ENCODE measurements at places on chromosomes 5 and 9.
A peak's percentile ranks its signal among the peaks of the same experiment; 100 is the strongest.

DNA sequence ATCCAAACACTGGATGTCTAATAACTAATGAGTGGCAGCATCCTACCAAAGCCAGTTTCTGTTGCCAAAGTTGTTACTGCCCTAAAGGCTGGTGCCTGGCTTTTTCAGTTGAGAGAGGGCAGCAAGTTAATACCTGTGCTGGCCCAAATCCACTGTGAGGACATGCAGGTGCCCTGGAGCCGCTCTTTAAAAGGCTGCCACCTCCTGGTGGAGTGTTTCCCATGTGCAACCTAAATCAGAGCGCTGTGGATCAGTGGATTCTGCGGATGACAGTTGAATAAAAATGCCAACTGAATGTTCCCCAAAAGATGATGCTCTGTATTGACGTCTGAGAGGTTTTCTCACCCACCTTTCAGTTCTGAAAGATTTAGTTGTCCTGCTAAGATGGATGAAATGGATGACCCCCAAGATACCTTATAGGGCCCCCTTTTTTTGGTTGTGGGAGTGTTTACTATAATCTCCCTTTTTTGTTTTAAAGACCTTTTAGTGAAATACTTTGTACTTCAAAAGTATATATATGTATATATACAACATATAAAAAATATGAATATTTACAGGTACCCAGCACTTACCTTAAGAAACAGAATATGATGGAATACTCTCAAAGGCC lies 146.4 kb downstream of the EGFLAM start:
- DNase-seq = no peak

DNA sequence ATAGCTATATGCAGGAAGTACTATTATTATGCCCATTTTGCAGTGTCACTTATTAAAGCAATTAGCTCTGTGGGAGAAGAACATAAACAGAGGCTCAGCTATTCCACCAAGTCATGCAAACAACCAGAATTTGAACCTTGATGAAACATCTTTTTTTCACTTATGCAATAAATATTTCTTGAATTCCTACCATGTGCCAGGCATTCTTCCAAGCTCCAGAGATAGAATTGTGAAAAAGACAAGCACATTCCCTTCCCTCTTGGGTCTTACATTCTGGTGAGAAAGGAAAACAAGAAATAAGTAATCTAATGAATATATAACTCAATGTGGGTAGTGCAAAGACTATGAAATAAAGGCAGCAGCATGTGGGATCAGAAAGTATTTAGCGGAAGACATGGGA lies 32.1 kb upstream of the ADRB2 start:
- no peak for DNase-seq

DNA sequence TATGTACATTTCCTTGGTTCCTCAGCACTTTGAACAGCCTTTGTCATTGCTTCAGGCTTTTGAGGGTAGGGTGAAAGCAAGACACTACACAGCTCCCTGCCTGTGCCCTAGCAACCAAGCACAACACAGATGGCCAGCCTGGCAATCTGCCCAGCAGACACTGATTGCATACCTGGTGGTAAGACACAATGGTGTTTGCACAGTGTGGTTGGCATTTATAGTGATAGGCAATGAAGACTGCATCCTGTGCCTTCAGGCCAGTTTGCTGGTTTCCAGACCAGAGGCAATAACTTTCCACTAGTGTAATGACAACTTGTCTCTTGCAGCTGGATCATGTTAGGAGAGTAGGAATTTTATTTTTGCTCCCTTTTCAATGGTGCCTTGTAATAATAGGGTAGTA lies 144.5 kb upstream of the TNC start:
- peak; percentile 98 for DNase-seq

- no peak for DNase-seq
Observed at GRCh38 chr5:151156507-151157420, 815 bp downstream of the ANXA6 start.

DNA sequence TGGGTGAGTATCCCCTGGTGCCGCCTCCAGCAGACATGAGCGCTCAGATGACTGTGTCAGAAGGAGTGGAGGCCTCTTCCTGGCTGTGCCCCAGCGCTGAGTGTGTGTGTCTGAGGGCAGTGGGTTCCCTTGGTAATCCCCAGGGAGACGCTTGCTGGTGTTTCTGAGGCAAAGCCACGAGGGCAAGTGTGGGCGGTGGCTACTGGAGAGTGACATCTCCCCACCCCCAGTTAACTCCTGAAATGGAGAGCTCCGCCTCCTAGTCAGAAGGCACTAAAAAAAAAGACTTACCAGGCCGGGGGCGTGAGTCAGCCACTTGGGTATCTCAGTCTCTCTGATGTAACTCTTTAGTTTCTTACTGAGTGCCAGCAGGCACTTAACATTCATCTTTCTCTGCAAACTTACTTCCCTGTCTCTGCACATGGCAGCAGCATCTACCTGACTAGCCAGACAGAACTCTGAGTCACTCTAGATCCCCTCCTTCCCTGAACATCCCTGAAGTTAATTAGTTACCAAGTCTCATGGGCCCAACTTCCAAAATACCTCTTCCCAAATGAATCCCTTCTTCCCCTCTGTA lies 19.3 kb downstream of the ORM2 start:
- no peak for DNase-seq

GRCh38 chr5:24923400-24923799 lies 278.6 kb upstream of the CDH10 start:
- DNase-seq = no peak

GRCh38 chr5:58545912-58546311 lies 37.0 kb upstream of the RAB3C start:
- DNase-seq = no peak

DNA sequence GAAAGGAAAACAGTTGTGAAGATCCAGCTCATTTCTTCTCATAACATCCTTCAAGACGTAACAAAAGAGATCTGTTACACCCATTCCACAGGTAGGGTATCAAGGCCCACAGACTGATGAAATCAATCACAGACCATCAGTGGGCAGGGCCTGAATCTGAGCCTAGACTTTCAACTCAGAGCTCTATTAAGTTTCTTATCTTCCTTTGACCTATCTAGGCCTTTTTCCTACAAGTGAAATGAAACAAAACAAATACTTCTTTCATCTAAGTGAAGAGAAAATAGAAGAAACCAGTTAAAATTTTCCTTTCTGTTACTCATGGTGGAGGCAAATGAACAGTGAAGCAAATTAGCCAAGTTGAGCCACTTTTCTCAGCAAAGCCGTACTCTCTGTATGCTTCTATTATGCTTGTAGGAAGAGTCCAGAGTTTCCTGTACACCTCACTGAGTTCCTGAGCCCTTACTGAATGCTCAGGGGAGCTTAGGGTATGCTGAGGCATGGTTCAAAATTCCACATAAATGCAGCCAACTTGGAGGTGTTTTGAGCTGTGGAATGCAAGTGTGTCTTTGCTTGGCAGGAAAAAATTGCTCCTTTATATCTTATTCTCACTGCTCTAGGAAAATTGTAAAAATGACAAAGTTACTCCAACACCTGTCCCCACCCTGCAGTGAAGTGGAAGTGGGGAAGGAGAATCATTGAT lies 91.9 kb downstream of the FEM1C start:
- no peak for DNase-seq

DNA sequence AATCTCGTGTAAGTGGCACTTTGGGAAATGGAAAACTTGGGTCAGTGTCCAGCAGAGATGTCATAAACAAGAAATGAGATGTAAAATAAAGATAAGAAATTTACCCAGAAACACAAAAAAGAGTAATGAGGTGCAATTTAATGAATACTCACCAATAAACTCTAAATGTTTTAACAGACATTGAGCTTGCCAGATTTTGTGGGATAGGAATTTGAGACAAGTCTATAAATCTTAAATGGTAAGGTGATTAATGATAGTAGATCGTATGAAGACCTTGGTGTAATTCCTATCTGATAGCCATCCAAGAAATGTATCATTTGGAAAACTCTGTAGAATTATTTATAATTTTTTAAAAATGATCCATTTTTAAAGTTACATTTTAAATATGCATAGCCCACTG lies 682.4 kb downstream of the MAT2B start:
- DNase-seq = no peak

- no peak for DNase-seq
Observed at GRCh38 chr5:146040527-146040926, 64.8 kb downstream of the PLAC8L1 start.

DNA sequence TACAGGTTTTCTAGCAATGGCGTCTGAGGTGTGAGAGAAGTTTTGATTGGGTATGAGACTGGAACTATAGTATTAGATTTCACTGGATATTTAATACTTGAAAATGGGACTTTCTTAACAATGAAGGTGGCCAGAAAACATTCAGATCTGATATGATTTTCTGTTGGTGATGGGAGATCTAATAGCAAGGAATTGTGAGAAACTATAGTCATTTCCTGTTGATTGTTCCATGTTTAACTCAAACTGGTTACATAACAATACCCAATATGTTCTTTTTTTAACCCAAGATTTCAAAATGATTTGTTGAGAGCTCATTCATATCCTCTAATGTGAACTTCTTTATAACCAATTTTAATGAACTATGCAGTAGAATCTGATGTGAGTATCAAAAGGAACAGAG lies 793.2 kb upstream of the RGMB start:
- DNase-seq = no peak

All from NCI-H2081 treated with DMSO at 0.1 percent for 48 hours (cell line).